ENCODE measurements at places on chromosomes 2 and 18. TPM values are rescaled to one million over a fixed set of nuclear protein-coding genes. Genes with fewer than 3 reads are reported as not detected.

MPHOSPH10 gene
- 19.5 TPM for total RNA-seq

VWA3B gene
- not detected for total RNA-seq

ARHGAP15 gene
- not detected for total RNA-seq

TMEM169 gene
- total RNA-seq = 0.66 TPM

IL36A gene
- total RNA-seq = not detected

PCARE gene
- not detected for total RNA-seq

SOWAHC gene
- total RNA-seq = 16.3 TPM

TUBA3D gene
- not detected for total RNA-seq

SNX17 gene
- total RNA-seq = 170 TPM

REG3G gene
- total RNA-seq = not detected

SERPINB3 gene
- not detected for total RNA-seq

TRIB2 gene
- 26.4 TPM for total RNA-seq

CRYGB gene
- total RNA-seq = not detected

RSAD2 gene
- total RNA-seq = 1.5 TPM

APCDD1 gene
- not detected for total RNA-seq

GORASP2 gene
- total RNA-seq = 36.2 TPM

FAM136A gene
- 35.0 TPM for total RNA-seq

DAW1 gene
- total RNA-seq = not detected

CNPPD1 gene
- 31.2 TPM for total RNA-seq

MDH1B gene
- total RNA-seq = 1.6 TPM

ASAP2 gene
- 43.5 TPM for total RNA-seq

VPS4B gene
- 51.6 TPM for total RNA-seq

AQP12B gene
- total RNA-seq = not detected

FBLN7 gene
- 2.4 TPM for total RNA-seq

PLCL1 gene
- 1.9 TPM for total RNA-seq

EIF2AK2 gene
- 51.0 TPM for total RNA-seq

ACADL gene
- 0.11 TPM for total RNA-seq

DPYSL5 gene
- total RNA-seq = not detected

SLC66A2 gene
- total RNA-seq = 42.7 TPM

HJURP gene
- total RNA-seq = 46.5 TPM

DYSF gene
- 0.66 TPM for total RNA-seq

MOCOS gene
- total RNA-seq = 2.2 TPM

PSME4 gene
- total RNA-seq = 53.3 TPM

NPAS2 gene
- total RNA-seq = 14.4 TPM

MAB21L4 gene
- under 0.01 TPM for total RNA-seq

CLEC4F gene
- not detected for total RNA-seq

NT5DC4 gene
- total RNA-seq = 0.11 TPM

RTP5 gene
- total RNA-seq = not detected

MXD1 gene
- total RNA-seq = 12.2 TPM

OSGEPL1 gene
- 18.6 TPM for total RNA-seq

LIMS2 gene
- total RNA-seq = 1.4 TPM

PTPRN gene
- total RNA-seq = 58.1 TPM

CNRIP1 gene
- 31.3 TPM for total RNA-seq

Data from uterine smooth muscle cell (primary cell).